Activated CD4-positive, alpha-beta T cell treated with anti-CD3 and anti-CD28 coated beads for 48 hours (primary cell): ENCODE measurements at places on chromosomes 16 and 17.
A peak's percentile ranks its signal among the peaks of the same experiment; 100 is the strongest.

GRCh38 chr16:73670836-73671820, 623.2 kb upstream of the ZFHX3 start:
- DNase-seq = no peak

DNA sequence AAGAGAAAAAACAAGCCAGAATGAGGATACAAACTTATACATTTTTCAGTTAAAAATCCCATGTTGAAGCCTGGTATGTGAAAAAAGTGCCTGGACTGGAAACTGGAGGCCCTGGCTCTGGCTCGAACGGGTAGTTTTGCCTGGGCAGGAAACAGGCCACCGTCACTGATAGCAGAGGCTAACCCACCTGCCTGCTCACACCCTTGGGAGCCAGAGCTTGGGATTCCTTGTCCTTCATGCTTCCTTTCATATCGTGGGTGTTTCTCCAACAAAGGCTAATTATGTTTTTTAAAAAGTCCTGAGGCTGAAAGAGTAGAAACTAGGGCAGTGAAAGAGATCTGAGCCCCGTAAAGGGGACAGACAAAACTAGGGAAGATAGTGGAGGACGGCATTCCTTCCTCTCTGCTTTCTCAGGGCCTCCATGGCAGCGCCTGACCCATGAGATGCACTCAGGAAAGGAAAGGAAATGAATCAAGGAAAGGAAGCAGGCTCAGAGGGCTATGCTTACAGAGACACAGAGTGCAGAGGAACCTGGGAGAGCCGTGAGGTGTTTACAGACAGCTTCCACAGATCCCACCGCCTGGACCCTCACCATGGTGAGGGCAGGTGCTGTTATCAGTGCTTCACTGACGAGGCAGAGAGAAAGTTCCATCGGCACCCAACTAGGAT, 138.1 kb downstream of the PARN start:
- DNase-seq = no peak

DNA sequence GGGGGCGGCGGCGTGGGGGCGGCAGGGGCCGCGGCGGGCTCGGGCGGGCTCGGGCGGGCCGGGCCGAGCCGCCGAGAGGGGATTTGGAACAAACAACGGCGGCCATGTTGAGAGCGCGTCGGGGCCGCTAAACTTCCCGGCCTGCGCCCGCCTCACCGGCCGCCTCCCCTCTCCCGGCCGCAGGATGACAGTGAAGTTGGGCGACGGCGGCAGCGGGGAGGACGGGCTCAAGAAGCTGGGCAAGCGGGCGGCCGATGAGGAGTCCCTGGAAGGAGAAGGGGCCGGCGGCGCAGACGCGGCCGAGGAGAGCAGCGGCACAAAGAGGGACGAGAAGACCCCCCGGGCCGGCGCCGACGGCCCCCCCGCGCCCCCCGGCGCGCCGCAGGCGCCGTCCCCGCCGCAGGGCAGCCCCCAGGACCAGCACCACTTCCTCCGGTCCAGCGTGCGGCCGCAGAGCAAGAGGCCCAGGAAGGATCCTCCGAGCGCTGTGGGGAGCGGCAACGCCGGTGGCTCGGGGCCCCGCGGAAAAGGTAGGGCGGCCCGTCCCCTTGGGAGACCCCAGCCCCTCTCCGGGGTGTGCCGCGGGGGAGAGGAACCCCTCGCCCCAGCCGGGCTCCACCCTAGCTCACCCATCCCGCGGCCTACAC, 2.4 kb downstream of the CRAMP1 start:
- peak; percentile 37 for DNase-seq

GRCh38 chr16:50801036-50801435, 59.1 kb downstream of the CYLD start:
- no peak for DNase-seq

- no peak for DNase-seq
Observed at GRCh38 chr16:19843371-19843770, 41.3 kb downstream of the GPRC5B start.

GRCh38 chr16:53501216-53501859, 1.7 kb downstream of the AKTIP start:
- no peak for DNase-seq

- peak; percentile 22 for DNase-seq
Observed at GRCh38 chr17:58527306-58527705, 12.9 kb upstream of the MTMR4 start.

DNA sequence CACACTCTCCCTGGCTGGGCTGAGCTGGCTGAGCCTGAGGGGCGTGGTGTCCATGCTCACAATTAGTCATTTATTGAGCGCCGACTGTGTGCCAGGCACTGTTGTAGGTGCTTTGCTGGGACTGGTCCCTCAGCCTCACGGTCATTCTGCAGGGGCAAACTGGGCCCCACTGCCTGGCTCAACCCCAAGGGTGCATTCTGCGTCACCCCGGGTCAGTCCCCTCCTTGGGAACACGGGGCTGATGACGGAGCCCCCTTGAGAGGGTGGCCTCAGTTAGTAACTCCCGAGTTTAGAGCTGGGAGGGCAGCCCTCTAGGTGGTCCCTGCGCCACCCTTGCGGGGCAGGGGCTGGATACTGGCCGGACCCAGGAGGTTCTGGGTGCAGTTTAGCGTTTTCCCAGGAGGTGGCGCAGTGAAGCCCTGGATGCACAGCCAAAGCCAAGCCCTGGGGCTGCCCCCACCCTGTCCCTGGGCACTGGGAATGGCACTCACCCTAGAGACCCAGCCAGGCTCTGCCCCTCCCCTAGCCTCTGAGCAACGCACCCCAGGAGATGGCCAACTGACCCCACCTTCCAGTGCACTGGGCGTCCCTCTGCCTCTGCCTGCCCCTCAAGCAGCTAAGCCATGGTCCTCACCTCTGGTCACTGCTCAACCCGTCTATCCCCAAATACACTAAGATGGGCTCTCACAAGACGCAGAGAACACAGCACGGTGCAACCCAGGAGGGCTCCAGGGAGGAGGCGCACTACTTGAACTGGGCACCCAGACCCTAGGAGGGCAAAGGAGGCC, 243.2 kb upstream of the GSE1 start:
- DNase-seq = peak; percentile 65

- peak; percentile 10 for DNase-seq
Observed at GRCh38 chr16:4032768-4033167, 83.5 kb downstream of the ADCY9 start.

GRCh38 chr16:86458149-86458777, 52.1 kb upstream of the FOXF1 start:
- no peak for DNase-seq

GRCh38 chr16:30786936-30787612, at the start of gene ZNF629:
ZNF629 (minus strand) TSS chr16:30787205; CDS start chr16:30784482, 2,723 bp downstream.
- DNase-seq = peak; percentile 44

DNA sequence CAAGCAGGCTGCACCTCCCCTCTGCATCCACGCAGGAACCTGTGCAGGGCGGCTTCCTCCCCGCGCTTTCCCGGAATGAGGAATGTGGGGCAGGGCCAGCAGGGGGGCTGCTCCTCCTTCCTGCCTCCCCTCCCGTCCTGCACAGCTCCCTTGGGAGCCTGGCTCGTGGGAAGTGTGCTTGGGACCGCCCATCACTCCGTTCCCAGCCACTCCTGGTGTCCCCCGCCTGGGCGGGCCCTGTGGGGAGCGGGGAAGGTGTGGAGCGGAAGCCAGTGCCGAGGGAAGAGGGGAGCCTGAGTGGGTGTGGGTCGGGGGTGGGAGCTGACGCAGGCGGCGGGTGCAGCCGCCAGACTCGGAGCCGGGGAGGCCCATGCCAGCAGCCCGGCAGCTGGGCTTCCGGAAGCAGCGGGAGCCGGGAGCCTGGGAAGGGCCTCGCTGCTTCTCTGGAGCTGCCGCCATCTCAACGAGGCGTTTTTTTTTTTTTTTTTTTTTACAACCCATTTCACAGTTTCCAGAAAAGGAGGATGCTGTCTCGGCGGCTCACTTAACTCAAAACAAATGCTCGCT, 24.1 kb downstream of the BAHCC1 start:
- DNase-seq = no peak

GRCh38 chr17:78781104-78781892, 775 bp downstream of the CYTH1 start:
- peak; percentile 63 for DNase-seq

GRCh38 chr16:67395105-67395457, 1.8 kb upstream of the TPPP3 start:
- DNase-seq = no peak

- no peak for DNase-seq
Observed at GRCh38 chr17:66952681-66953629, 11.6 kb upstream of the CACNG4 start.

DNA sequence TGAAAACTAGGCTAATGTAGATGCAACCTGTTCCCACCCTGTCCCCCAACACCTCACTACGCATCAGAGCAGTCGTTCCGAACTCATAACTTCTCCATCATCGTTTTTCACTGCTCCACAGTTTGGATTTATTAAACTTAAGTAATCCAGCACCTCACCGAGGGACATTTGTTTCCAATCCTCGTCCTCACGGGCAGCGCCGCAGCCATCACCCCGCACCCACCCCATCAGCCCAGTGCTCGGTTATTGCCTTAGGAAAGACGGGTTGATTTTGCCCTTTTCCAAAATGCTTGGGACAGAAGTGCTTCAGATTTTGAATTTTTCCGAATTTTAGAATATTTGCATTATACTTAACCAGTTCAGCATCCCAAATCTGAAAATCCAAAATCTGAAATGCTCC, 71.0 kb upstream of the DOC2B start:
- no peak for DNase-seq

GRCh38 chr17:50056217-50056960, 479 bp downstream of the ITGA3 start:
- peak; percentile 83 for DNase-seq

DNA sequence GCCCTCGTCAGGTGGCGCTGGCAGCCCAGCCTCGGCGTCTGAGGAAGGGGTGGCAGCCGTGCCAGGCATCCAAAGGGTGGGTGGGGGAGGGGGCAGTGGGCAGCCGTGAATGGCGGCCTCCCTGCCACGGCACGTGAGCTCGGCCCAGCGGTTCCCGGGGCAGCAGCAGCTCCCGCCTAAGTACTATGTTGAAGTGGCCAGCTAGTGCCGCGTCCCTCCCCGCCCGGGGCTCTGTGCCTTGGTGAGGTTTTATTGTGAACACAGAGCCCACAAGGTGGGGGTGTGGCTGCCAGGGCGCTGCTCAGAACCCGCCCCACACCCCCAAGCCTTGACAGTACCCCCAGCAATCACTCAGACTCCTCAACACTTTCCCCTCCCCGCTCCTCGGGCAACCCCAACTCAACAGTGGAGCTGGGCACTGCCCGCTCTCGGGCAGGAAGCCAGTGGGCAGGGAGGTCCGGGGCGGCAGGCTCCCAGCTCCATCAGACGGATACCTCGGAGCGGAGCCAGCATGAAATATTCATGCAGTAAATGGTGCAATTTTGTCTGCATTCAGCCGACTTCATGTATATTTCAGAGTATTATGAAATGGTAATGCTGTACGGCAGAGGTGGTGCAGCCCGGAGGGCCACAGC, 80.4 kb downstream of the ENGASE start:
- no peak for DNase-seq

DNA sequence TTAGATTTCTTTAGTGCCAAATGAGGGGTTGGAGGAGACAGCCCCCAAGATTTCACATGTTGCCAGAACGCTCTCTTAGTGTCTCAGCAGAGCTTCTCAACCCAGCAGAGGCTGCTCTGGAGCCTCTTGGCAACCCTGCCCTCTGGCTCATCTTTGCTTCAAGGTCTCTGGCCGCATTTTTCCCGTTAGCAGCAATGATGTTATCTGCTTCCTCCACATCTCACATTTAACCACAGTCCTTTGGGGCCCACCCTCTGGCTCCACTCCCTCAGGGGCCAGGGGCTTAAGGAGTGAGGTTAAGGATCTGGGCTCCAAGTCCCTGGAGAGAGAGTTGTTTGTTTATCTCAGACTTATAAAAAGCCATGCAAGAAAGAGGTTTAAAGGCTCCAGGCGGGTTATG, 3.3 kb upstream of the XYLT1 start:
- DNase-seq = no peak

DNA sequence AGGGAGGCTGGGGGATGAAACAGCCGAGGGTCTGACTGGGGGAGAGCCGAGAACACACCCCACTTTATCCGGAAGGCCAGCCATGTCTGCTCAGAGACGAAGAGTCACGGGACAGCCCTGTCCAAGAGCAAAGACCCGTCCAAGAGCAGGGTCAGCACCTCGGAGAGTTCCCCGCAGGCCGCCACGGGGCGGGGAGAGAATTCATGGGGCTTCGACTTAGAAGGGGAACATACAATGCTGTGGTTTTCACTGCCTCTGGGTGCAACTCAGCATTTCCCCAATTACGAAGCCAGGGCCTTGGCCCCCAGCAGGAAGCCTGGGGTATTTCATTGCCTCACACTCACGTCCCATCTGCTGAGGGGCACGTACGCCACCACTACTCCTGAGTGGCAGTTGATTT, 59.3 kb downstream of the JPH3 start:
- DNase-seq = peak; percentile 51

- no peak for DNase-seq
Observed at GRCh38 chr17:38750044-38750311, 1.8 kb upstream of the PCGF2 start.

- DNase-seq = no peak
Observed at GRCh38 chr16:50809561-50809960, 67.7 kb downstream of the CYLD start.

DNA sequence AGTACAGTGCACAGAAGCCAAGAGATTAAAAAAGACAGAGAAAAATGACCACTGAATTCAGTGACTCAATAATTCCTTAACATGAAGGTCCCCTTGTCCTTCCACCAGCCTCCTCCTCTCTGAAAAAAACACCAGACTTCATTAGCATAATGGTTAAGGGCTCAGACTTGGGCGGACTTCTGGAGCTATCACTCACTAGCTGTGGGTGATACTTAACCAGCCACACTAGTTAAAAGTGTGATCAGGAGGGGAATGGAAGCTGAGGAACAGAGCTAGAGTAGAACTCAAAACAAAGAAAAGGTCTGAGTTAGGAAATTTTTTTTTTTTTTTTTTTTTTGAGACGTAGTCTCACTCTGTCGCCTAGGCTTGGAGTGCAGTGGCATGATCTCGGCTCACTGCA, 23.2 kb downstream of the ZNF652 start:
- no peak for DNase-seq

DNA sequence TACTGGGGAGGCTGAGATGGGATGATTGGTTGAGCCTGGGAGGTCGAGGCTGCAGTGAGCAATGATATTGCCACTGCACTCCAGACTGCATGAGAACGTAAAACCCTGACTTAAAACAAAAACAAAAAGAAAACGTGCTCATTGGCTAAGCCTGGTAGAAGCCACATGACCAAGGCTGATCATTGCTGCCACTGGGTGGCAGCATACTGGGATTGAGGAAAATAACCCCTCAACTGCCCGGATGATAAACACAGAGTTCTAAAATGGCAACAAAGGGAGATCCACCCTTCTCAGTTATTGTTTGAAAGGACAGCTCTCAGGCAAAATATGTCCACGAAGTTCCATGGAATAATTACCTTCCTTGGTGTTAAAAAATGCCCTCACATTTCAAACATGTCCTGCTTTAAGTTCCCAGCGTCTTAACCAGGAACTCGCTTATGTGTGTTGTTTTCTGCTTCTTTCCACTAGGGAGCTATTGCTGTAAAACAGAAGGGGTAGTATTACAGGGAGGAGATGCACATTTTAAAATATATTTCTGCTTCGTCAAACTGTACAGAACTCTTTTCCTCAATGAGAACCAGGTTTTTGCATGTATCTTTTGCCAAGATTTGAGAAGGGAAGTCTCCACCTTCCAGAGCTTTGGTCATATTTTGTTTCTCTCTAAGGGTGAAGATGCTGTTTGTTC, 675.3 kb downstream of the MAF start:
- peak; percentile 65 for DNase-seq
